ENCODE measurements at places on chromosomes 1 and 21.

DNA sequence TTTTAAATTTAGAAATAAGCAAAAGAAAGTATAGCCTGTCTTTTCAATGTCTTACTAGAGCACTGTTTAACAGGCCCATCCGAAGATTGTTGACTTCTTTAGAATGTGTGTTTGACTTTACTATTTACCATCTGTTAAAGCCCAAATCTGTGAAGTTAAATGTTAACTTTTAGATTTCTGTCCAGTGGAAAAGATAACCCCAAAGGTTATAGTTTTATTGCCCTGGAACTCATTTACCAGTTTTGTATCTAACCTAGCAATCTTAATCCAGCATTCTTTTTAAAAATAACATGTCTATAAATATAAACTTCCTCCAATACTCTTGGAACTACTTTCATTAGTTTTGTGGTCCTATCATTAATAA lies 37.9 kb downstream of the SNRPE start:
- no peak for DNase-seq

- DNase-seq = no peak
These were observed 27.4 kb downstream of the TMED5 start for GRCh38 chr1:93152835-93153234.

- no peak for DNase-seq
These were observed 88.4 kb downstream of the ERG start for GRCh38 chr21:38409907-38410306.

DNA sequence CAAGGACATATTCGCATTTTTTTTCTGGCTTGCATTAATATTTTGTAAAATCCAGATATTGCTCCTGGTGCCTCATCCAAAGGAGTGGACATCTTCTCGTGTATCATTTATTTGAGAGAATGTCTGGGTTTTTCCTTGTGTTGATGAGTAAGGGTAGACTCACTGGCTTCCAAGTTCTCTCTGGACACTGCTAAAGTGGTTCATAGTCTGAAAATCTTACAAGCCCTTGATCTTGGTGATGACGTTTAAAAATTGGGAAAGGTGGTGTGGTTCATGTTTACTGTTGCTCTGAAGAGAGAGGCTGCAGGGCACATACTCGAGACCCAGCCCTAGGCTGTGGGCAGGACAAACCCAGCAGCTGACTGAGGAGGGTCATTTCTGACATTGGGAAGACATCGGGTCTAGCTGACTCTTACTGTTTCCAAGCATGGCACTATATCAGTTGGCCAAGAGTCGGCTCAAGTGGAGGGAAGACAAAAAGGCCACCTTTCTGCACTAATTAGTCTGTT lies 296.2 kb downstream of the LMX1A start:
- no peak for DNase-seq

GRCh38 chr1:172616636-172617035 lies 42.3 kb upstream of the FASLG start:
- DNase-seq = no peak

DNA sequence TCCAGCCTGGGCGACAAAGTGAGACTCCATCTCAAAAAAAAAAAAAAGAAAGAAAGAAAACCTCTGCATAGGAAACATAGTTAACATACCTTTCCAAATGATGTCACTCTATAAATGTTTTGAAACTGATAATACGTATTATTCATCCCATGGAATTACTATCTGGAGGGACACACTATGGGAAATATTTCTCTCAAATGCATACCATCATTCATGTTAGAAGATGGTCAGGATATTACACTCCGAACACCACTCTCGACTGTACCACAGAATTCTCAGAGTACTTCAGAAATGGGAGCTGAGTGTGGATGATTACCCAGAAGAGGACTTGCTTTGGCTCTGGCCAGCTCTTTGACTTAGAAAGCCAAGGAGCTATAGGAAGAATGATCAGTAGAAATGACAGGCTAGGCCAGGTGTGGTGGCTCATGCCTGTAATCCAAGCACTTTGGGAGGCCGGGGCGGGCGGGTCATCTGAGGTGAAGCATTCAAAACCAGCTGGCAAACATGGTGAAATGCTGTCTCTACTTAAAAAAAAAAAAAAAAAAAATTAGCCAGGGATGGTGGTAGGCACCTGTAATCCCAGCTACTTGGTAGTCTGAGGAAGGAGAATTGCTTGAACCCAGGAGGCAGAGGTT lies 5.2 kb upstream of the LIN28A start:
- no peak for DNase-seq

DNA sequence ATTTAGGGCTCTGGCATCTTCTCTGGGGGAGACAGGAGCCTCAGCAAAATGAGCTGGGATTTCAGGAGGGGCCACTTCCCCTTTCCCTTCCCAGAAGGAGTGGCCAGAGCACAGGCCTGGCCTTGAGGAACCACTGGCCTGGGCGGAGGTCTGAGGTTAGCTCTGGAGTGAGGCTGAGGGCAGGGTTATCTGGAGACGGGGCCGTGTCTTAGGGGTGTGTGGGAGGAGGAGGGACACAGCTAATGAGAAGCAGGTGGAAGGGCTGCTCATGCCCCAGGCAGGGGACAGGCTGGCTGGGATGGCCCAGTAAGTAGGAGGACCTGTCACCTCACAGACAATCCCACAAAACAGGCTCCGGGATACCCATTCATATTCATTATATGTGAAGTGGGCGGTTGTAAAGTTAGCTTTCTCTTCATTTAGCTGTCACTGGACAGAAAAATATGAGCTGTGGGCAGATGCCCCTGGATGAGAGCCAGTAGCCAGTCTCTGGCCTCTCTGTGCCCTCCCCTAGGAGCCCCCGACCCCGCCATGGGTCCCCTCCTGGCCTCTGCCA lies 12.4 kb downstream of the ALX3 start:
- DNase-seq = peak; percentile 62

GRCh38 chr1:192826791-192827546 lies 18.1 kb downstream of the RGS2 start:
- no peak for DNase-seq

DNA sequence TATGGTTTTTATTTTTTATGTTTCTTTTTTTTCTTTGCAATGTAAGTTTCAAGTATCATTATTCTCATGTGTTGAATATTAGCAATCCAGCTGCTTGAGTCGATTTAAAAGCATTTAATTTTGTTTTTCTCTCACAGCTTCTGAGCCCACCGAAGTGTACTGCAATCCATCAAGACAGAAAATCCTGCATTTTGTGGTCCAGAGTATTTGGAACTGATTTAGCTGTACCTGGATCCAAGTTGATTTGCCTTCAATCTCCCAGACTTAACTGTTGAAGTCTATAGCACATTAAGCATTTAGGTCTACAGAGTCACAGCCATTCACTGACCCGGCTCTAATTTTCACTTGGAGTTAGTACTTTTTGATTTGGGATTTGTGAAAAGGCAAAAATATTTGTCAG lies 622.9 kb upstream of the ADAMTS5 start:
- DNase-seq = no peak

- DNase-seq = peak; percentile 67
These were observed 1.0 kb downstream of the YOD1 start for GRCh38 chr1:207049974-207050391.

DNA sequence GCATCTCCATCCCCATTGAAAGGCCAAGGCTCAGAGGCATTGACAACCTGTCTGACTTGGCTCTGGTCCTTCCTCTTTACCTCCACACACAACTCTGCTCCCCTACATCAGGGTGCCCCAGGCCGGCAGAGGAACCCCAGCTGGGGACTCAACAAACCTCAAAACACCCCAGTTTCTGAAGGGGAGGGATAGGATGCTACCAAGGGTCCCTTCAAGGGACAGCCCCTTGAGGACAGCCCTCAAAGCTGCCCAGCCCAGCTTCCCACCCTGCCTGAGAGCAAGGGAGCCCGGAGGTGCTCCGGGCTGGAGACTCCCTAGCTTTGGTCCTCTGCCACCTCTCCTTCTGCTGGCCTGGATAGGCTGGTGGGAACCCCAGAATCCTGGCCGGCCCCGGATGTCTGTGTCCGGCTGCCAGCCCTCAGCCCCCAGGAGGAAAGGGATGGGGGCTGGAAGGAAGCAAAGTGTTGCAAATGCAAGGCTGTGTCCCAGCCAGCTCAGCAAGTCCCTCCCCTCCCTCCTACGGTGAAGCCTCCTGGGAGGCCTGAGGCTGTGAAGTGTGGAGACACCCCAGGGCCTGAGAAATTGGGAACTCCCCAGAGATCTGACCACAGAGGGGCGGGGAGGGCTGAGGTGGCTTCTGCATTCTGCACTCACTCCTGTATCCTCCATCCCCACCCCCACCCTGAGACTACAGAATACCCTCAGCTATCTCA lies 1.1 kb upstream of the MARCKSL1 start:
- DNase-seq = peak; percentile 93

GRCh38 chr1:15932612-15933011 lies 43.3 kb downstream of the ZBTB17 start:
- no peak for DNase-seq

DNA sequence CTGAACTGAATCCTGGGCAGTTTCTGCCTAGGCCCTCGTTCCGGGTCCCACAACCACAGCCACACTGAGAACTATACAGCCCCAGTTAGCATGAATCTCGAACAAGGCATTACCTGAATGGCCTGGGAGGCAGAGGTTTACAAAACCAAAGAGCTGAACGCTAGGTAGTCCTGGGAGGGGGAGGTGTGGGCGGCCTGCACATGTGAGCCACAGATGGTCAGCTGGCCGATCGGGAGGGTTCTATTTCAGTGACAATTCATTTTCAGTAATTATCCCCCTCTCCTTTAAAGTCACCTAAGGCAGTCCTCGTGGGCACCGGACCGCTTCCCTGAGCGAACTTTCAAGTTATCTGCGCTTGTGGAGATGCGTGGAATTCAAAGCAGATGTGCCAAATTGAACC lies 111.9 kb downstream of the GLIS1 start:
- DNase-seq = no peak

DNA sequence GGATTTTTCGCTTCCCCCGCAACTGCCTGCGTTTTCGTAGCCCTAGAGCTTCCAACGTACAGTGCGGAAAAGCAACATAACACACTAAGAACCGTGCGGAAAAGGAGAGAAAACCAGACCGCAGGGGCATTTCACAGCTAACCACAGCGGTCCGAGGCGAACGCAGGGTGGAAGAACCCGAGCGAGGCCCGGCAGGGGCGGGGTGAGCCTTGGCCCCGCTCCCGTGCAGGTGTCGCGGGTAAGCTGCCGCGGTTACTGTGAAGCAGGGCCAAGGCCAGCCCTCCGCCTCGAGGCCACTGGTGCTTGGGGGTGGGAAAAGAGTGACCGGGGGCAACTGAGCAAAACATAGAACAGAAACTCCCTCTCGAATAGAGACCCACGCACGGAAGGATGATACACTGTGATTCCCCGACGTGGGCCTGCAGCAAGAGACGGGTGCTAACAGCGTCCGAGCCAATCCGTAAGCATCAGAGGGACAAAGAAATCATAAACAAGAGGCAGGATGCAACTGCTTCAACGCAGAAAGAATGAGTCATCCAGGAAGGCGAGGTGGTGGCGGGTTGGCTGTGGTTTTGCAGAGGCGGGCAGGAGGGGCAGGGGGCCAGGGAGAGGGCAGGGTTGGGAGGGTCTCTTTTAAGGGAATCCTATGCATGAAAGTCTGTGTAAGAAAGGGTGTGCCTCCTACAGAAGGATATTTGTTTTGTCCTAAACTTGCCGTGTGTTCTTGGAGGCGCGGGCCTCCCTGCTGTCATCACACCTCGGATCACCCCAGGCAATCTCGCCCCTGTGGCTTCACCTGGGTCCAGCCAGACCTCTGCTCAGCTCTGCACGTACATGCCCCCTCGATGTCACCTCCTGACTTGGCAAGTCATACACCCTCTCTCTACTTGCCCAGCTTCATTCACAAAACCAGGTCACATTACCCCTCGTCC lies 7.3 kb downstream of the GNG4 start:
- peak; percentile 31 for DNase-seq

DNA sequence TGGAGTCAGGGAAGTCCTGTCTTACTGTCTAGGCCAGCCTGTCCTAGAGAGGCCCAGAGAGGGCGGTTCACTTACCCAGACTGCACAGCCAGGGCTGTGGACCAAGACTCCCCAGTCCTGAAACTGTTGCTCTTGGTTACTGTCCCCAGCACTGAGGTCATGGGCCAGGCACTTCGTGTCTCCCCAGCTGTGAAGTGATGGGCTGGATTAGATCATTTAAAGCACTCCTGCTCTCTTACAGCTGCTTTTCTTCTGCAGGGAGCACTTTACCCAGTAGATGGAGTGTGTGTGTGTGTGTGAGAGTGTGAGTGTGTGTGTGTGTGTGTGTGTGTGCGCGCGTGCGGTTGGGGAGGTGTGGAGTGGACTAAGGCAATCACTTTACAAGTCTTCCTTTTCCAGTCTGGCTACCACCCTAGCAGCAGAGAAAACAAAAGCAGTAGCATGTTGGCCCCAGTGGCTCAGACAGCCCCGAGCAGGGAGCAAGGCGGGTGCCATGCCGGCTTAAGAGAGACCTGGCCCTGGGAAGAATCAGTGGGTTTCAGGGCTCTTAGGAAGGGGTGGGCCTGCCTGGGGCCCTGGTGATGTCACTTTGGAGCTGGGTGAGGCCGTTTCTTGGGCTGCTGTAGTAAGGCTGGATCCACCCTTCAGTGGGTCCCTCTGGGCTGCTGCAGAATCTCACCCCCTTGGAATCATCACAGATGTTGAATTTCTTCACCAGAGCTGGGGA lies 2.4 kb downstream of the SPSB1 start:
- DNase-seq = peak; percentile 58

DNA sequence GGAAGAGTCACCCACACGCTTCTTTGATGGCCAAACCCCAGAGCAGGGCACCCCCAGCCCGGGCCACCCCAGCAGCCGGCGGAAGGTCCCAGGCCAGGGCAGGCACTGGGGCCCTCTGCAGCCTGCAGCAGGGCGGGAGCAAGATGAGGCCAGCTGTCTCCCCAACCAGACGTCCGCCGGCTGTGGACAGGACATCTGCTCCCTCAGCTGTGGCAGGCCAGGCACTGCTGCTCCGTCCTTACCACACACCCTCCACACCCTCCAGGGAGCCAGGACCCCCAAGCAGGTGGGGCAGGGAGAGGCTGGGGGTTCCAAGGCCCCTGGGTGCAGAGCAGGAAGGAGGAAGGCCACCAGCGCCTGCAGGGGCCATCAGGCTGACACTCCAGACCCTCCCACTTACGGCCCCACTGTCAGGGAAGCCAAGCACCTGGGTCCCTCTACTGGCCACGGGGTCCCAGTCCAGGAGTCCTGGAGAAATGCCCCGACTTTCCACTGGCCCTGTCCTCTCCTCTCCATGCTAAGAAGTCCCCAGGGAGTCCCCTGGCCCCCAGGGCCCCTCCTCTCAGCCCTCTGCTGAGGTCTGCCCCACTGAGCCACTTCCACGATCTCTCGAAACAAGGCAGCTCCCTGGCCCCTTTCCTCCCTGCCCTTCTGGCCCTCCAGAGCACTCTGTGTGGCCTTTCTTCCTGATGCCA lies 5.6 kb downstream of the WNT9A start:
- no peak for DNase-seq

GRCh38 chr1:20367116-20367585 lies 76.5 kb downstream of the VWA5B1 start:
- no peak for DNase-seq

GRCh38 chr1:159962176-159962575 lies 8.1 kb upstream of the SLAMF9 start:
- no peak for DNase-seq

DNA sequence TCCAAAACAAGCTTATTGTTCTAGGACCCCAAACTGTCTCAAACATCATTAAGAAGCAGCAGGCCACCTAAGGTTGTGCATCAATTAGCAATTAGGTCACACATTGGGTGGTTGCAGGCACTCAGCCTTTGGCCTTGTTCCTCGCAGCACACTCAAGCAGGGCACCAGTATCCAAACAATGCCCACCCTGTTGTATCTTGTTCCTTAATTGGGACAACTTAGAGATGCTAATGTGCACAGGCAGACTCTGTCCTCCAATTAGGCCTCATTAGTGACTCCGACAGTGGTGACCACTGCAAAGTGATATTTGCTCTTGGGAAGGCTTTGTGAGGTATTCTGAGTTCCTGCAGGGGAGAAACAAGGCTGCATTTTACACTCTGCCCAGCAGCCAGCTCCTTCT lies 515.1 kb upstream of the PTBP2 start:
- no peak for DNase-seq

GRCh38 chr21:17585875-17586450 lies 26.7 kb downstream of the BTG3 start:
- peak; percentile 48 for DNase-seq
